Body of pancreas (tissue), 4 donors: ENCODE measurements at places on chromosomes 2 and 18. TPM values are rescaled to one million over a fixed set of nuclear protein-coding genes. Genes with fewer than 3 reads are reported as not detected.

MAPK4 gene
- total RNA-seq: 1.0 TPM

DNAH7 gene
- total RNA-seq: 7.8 TPM

GRCh38 chr2:128573531-128573930, 254.9 kb upstream of the HS6ST1 start:
- no peak for DNase-seq

PROKR1 gene
- not detected for total RNA-seq

C2orf69 gene
- total RNA-seq: 4.0 TPM

DNA sequence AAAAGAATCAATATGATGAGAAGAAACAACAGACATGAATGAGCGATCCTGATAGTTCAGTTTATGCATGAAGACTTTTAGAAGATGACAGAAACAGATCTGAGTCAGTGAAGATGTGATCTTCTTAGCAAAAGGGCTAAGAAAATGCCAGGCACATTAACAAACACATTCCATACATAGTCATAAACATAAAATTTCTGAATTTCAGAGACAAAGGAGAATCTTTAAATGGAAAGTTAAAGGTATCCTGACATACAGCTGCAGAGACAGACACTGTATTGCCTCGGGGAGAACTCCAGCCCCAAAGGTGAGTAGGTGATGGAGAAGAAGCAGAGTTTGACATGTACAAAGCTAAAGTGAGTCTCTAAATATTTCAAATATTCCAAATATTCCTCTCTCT, 40.6 kb upstream of the FN1 start:
- DNase-seq: no peak

GRCh38 chr2:46351750-46352138, 54.5 kb downstream of the EPAS1 start:
- no peak for DNase-seq

- DNase-seq: no peak
Measured at GRCh38 chr2:188576651-188577050, 285.0 kb downstream of the GULP1 start.

GRCh38 chr2:156562124-156562523, 125.9 kb downstream of the GPD2 start:
- DNase-seq: no peak

GRCh38 chr2:15940661-15941480, 521 bp downstream of the MYCN start:
- no peak for DNase-seq

DNA sequence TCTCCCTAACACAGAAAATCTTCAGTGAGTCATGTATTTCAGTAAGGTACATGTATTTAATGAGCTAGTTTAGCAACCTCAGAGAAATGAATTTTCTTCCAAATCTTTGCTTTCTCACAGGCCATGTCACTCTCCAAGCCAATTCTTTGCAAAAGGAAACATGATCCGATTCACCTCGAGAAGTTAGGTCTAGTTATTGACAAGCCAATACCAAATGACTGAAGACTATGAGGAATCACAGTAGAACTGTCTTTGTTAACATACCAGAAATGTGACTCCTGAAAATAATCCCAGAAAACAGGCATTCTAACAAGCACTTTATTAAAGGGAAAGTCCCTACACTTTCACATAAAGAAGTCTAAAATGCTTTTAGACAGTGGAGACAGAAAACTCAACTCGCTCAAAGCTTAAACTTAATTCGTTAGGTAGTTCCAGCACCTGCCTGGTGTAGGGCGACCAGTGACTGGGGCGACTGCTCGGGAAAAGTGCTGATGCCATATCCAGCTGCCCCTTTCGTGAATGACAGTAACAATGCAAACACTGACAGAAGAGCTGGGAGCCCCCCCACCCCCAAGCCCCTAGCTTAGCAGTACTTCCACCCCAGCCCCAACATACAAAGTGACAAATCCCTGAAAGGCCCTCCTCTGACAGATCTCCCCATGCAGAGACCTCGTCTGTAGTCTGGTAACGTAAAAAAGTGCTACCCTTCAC, 1.8 kb downstream of the MEMO1 start:
- peak; percentile 20 for DNase-seq

DNA sequence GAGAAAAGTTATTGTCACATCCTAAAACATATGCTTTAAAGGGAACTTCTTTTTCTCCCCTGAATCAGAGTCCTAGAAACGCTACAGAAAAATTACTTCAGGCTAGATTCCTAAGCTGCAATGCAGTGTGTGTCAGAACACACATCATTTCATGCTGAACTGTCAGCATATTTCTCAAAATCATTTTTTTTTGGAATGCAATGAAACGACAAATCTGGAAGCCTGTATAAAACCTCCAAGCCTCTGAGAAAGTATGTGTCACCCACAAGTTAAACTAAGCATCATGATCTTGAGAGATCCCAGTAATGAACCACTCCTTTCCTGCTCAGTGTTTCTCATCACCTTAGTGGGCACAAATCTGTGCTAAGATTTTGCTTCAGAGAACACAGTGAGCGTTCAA, 276.2 kb downstream of the ZNF521 start:
- no peak for DNase-seq

DNA sequence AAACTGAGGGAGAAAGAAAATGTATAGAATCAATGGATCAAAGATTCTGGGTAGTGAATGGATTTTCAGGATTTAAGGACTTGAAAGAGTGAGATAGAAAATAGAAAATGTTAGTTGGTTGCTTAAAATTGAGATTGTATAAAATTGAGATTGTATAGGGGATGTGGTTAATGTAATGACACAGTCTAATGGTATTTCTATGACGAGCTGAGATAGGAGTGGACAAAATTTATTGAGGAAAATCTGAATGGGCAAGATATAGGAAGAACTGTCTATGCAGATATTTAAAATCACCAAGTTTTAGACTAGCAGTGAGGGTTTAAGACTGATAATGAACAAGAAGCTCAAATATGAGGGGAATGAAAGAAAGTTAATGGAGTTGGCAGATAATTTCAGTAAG, 406.6 kb downstream of the NYAP2 start:
- DNase-seq: no peak

DNA sequence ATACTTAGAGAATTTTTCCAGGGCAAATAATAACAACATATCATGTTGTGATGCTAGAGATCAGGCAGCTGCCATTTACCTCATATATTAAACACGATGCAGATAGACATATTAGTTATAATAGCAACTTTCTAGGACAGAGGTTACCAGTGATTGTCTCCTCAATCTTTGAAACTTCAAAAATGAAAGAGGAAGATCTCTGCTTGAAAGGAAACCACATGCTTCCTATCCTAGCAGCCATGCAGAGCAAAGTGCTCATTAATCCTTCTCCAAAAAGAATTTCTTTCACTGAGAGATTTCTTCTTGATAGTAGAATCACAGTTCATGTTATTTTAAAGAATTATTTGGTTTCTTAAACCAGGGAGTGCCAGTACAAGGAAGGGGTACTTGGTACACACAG, 317.2 kb downstream of the CPS1 start:
- DNase-seq: no peak

- no peak for DNase-seq
Measured at GRCh38 chr2:208256192-208256782, 1.4 kb upstream of the IDH1 start.

GRCh38 chr2:181307203-181307991, 149.8 kb upstream of the ITGA4 start:
- no peak for DNase-seq

DNA sequence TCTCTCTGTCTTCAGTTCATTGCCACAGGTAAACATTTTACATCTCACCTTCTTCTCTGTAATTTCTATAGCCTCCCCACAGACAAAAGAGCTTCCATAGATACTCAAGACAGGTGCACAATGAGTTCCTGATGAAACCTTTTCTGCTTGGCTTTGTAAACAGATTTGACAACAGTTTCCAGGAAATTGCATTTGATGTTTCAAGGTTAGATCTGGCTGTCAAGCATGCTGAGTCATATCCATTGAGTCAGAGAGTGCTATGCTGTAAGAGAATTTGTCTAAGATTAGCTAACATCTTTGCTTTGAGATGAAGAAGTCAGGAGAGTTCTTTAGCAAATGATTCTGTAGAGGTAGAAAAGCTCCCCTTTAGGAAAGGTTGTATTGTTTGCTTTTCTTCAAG, 40.6 kb upstream of the MAP2 start:
- DNase-seq: no peak

- DNase-seq: no peak
Measured at GRCh38 chr2:44550561-44550960, 188.8 kb downstream of the CAMKMT start.

DNA sequence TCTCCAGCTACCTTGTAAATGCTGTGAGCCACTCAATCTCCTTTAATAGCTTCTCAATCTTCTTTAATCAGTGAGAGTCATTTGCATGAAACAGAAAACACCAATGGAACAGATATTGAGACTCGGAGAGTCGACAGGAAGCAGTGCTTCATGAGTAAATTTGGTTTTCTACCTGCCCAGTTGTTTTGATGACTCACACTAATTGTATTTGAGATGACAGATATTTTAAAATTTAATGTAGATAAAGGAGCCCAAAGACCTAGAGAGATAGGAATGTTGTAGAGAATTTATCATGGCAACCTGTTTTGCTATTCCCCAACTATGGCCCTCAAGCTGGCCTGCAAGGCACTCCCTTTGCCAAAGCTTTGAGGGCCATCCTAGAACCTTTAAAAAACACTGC, 119.1 kb downstream of the CDC42EP3 start:
- no peak for DNase-seq

NLRC4 gene
- total RNA-seq: not detected

GPBAR1 gene
- total RNA-seq: 90.3 TPM

CXCR4 gene
- 0.33 TPM for total RNA-seq

DNA sequence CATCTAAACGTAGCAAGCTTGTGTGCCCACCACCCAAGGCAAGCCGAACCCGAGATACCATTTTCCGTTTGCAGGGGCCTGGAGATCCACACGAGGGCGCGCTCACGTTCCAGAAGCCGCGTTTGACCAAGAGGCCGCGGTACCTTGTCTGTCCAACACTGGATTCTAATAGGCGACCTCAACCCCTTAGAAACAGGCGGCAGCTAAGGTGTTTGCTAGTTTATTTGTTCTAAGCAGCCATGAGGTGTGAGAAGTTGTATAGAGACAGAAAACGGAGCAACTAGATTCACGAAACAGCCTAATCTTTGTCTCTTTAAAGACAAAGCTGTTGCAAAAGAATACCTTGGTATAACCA, 4.2 kb downstream of the HOXD11 start:
- DNase-seq: peak; percentile 37

GRCh38 chr2:206240327-206240726, 34.1 kb upstream of the ZDBF2 start:
- DNase-seq: no peak

GRCh38 chr2:28929581-28929980, 35.1 kb downstream of the WDR43 start:
- no peak for DNase-seq

DNA sequence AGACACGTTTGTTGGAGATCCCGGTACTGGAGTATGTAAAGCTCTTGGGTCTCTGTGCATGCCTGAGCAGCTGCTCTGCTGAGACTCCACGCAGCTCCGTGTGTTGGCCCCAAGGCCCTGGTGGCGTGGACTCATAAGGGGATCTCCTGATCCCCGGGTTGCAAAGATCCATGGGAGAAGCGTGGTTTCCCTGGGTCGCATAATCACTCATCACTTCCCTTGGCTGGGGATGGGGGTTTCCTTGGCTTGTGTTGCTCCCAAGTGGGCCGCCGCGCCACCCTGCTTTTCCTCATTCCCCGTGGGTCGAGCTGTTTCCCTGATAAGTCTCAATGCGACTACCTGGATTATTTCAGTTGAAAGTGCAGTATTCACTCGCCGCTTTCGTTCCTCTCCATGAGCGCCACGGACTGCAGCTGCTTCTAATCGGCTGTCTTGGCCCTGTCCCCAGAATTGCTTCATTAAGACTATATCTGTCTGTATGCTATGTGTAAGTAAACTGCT, 76.0 kb downstream of the EPC2 start:
- DNase-seq: peak; percentile 32

- no peak for DNase-seq
Measured at GRCh38 chr2:200360364-200360763, 53.9 kb downstream of the SPATS2L start.

- no peak for DNase-seq
Measured at GRCh38 chr2:135925571-135925970, 49.3 kb upstream of the MCM6 start.

DNA sequence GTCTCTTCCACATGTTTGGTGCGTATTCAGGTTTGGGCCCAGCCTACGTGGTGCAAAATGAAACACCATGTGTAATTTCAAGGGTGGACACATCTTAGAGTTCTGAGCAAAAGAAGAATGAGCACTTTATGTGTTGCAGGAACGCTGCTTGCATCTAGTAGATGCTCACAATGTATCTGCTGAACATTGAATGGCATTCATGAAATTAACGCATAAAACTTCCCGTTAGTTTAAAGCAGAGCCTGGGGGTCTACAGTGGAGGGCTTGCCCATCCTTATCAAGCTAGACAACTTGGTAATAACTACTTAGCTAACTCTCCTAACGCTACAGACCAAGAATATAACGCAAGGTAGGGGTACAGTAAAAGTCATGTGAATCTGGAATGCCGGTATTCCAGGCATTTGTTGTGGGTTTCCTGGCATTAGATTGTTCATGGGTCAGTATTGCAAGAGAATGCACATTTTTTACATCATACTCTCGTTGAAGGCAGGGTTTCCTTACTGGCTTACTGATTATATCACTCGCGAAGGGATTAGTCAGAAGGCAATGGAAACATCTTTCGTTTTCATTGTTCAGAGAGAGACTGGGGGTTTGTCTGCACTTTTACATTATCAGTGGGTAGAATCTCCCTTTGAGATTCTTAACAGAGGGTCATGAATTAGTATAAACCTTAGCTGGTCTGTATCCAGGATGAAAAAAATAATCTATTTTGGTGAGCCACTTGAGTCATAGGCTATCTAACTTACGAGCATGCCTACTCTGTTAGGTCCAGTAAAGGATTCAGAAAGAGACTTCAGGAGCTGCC, 229.5 kb upstream of the EPAS1 start:
- DNase-seq: no peak

MTCL1 gene
- total RNA-seq: 15.3 TPM

DNA sequence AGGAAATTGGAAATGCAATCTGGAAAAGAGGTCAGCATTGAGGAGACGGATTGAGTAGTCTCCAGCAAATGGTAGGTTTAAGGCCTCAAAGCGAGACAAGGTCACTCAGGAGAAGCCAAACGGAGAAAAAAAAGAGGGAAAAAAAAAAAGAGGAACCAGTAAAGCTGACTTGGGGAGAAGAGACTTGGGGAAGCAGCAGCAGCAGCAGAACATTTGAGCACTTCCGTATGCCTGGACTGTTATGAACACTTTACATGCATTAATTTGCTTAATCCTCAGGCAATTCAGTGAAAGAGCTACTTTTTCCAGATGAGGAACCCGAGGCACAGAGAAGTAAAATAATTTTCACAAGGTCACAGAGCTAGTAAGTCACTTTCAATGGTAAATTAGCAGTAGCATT, 81.3 kb downstream of the OSBPL6 start:
- DNase-seq: no peak

DNA sequence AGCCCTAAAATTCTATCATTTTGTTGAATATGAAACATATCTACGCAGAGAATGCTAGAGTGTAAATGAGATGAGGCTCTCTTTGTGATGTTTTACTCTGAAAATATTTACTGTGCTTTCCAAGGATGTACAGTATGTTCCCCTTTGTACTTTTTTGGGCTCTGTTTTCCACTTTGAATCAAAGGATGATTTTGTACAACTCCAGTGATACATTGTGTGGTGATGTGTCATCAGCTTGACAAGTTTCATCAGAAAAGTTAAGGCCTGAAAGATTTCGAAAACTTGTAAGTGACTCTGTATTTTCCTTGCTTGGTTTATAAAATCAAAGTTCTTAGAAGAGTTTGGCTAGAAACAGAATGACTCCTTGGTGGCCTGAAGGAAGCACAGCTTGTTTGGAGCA, 206.3 kb downstream of the LTBP1 start:
- no peak for DNase-seq

ZNF892 gene
- 3.6 TPM for total RNA-seq

NAT8 gene
- total RNA-seq: not detected
